Muscle of back (tissue), 13 donors: ENCODE measurements at places on chromosomes 13 and 19.

DNA sequence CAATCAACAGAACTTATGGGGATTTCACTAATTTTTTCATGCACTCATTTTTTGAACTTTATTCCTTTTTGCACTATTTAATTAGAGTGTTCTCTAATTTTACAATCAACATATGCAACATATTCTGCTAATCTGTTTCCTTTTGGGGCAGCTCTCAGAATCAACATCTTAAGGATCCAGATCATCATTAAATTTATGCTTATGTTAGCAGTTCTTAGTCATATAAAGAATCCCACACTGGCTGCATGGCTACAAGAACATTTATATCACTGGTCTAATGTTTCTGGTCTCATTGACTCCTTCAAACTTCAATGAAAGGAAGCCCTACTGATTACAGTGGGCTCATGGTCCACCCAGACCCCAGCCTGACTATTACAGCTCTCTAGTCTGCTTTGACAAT is 245.2 kb downstream of the RBM26 start:
- no peak for DNase-seq

DNA sequence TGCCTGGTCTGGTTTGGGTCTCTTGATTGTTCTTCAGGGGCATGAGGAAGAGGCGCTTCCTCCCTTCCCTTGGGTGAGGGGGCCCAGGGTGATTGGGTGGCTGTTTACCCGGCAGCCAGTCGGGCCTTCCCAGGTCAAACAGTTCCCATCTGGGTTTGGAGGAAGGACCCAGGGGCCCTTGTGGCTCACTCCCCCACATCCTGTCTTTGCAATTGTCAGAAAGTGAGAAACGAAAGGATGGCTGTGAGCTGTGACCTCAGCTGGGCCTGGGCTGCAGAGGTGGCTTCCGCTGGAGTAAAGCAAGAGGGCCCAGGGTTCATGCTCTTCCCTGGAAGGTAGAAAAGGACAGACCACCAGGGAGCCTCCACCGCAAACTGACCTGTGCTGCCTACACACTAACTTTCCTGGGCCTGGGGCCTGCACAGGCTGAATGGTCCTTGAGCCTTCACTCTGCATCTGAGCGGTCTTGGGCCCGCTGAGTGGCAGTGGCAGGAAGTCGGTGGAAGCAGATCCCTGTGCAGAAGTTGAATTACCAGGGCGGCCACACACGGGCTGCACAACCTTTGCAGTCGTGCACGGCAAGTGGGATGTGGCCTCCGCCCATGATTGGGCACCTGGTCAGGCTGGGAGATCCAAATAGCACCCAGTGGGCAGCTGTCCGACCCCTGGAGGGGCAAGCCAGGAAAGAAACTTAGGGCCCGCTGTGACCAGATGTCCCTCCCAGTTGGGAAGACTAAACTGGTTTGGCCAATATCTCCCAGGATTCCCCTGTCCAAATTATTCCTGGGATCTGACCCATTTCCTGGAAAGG is 5.3 kb upstream of the CD79A start:
- DNase-seq: no peak

- DNase-seq: no peak
Measured at GRCh38 chr19:8054169-8054568, 1.6 kb downstream of the CCL25 start.

DNA sequence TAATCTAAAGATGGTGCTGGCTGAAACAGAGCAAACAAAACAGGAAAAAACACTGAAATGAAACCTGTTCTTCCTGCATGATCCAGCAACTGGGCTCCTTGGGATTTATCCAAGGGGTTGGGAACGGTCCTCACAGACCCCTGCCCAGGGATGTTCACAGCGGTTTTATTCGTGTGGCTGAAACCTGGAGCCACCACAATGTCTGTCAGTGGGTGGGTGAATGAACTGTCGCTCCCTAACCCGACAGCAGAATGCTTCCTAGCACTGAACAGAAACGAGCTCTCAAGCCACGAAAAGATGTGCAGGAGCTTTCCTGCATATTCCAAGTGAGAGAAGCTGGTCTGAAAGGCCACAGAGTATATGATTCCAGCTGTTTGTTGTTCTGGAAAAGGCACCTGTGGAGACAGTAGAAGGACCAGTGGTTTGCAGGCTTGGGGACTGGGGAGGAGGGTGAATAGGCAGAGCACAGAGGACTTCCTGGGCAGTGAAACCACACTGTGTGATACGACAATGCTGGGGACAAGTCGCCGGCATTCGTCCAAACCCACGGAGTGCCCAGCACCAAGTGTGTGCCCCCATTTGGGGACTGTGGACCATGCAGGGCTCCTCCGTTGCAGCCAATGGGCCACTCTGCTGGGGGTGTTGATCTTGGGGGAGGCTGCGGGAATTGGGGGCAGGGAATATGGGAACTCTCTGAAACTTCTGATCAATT is 73.9 kb downstream of the TEX29 start:
- no peak for DNase-seq

GRCh38 chr19:46296722-46297461 is at the start of gene HIF3A:
Gene HIF3A (plus strand): TSS chr19:46297042. CDS start chr19:46297077, 35 bp downstream.
- peak; percentile 87 for DNase-seq

DNA sequence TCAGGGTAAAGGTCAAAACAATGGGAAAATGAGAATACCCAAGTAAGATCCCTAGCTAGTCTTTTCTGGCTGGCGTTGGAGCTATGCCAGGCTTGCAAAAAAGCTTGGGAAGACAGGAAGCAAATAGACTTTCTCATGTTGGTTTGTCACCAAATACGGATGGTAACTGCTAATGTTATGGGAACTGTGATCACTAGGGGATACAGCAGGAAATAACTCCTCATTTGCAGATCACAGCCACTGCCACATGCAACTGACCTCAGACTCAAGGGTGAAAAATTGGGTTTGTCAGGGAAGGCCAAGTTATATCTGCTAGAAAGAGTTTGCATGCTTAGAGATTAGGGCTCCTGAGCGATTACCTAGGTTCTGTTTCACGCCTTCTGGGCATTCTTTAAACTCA is 162.9 kb downstream of the NHLRC3 start:
- no peak for DNase-seq

DNA sequence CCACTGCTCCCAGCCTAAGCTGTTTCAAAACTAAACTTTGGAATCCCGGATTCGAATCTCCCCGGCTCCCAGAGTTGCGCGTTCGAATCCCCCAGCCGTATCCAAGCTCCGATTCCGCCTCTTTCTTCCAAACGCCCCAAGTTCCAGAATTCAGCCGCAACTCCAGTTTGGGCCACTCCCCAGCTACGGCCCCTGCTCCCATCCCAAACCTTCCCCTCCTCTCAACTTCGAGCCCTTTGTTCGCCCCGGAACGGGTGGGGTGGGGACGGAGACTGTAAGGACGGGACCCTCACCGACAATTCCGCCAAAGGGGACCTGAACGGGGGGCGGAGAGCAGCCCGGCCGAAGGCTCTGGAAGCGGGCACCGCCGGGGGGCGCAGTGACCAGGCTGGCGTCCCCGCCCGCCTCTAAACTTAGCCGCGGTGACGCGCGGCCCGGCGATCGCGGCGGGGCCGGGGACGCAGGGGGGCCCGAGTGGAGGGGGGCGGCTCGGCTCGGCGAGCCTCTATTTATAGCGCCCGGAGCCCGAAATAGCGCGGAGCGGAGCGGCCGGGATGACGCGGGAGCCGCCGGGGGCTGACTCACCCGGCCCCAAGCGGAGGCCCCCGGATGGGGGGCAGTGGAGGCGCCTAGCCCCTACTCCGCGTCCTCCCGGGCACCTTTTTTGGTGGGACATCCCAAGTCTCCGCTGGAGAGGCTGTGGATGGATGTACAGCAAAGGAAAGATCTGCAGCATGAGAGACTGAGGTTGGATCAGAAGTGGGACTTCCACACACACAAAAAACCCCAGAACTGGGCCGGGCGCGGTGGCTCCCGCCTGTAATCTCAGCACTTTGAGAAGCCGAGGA is 4.9 kb upstream of the ERCC1 start:
- peak; percentile 77 for DNase-seq
